Kidney (tissue), 22 donors: ENCODE measurements at places on chromosomes 12 and 14. TPM values are rescaled to one million over a fixed set of nuclear protein-coding genes. Genes with fewer than 3 reads are reported as not detected.

Gene OVCH1
- polyA plus RNA-seq = not detected

Gene GPR135
- 0.77 TPM for polyA plus RNA-seq

Gene ARHGEF40
- polyA plus RNA-seq = 15.9 TPM

Gene SRRM4
- 0.17 TPM for polyA plus RNA-seq

Gene APOF
- polyA plus RNA-seq = not detected

Gene TSPAN11
- 1.3 TPM for polyA plus RNA-seq
